ENCODE measurements at places on chromosomes 6 and 20.
A peak's percentile ranks its signal among the peaks of the same experiment; 100 is the strongest.

DNA sequence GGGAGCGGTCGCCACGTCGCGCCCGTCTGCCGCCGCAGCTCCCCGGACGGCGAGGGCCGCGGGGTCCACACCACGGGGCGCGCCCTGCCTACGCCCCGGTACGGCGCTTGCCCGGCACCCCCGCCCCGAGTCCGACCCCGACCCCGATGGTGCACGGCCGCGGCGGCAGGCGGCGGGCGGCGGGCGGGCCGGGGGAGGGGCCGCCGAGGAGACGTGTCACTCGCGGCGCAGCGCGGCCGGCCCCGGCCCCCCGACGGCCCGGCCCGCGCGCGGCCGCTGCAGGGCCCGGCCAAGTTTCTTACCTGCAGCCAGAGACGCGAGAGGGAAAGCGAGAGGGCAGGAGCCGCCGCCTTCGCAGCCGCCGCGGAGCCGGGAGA, 328 bp downstream of the RRBP1 start:
- DNase-seq: no peak

GRCh38 chr6:154773610-154774089, 40.4 kb downstream of the SCAF8 start:
- DNase-seq: no peak

- no peak for DNase-seq
Observed at GRCh38 chr6:56158571-56158970, 88.8 kb downstream of the COL21A1 start.

- DNase-seq: no peak
Observed at GRCh38 chr20:44231713-44232468, 15.2 kb upstream of the GDAP1L1 start.

DNA sequence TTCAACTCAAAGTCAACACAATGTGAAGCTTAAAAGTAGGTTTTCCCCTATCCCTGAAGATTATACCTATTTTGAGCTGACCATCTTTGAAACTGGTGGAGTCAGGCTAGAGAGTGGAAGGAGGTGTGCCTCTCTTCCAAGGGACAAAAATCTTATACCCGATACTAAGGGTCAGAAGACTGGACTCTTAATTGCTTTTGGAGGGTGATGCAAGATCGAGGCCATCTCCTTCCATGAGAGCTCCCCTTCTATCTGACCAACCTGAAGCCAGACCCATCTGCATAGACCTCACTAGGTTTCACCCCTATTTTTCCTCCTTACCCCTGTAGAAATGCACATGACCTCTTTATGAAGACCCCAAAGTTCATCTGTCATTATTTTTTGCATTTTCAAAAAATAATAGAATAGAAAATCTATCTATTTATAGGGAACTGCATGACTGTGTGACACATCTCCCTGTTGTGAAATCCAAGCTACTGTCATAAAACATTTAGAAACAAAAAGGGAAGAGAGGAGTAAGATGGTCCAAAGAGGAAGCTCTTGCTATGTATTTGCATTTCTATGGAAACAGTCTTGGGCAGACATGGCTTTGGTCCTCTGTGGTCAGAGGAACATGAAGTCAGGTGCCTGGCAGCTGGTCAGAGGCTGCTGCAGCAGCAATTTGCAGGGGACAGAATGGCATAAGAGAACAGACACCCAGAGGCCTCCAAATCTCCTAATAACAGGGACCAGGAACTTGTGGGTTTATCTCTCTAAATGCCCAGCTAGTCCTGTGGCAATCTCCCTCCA, 349.2 kb downstream of the MAFB start:
- peak; percentile 16 for DNase-seq

- no peak for DNase-seq
Observed at GRCh38 chr6:140732155-140732554, 1357.7 kb upstream of the CITED2 start.
